CD8-positive, alpha-beta memory T cell (primary cell): ENCODE measurements at places on chromosomes 6 and 20.

GRCh38 chr20:32506721-32507120 is 78.4 kb downstream of the NOL4L start:
- no peak for DNase-seq

DNA sequence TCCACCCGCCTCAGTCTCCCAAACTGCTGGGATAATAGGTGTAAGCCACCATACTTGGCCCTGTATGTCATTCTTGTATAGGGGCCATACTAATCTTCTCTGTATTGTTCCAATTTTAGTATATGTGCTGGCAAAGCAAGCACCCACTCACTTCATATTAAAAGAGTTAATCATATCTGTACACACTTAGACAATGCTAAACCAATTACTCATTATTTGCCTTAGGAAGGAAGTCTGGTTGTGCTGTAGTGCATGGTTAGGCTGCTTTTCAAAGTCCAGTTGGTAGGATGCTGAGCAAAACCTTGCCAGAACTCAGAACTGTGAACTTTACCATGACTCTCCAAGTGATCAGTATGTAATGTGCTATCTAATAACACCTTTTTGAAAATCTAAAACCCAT is 88.6 kb downstream of the LIN28B start:
- no peak for DNase-seq

- DNase-seq: no peak
These were observed 134.2 kb upstream of the LRFN2 start for GRCh38 chr6:40721271-40721952.

- DNase-seq: no peak
These were observed 333.9 kb downstream of the TBC1D32 start for GRCh38 chr6:121000381-121000780.

DNA sequence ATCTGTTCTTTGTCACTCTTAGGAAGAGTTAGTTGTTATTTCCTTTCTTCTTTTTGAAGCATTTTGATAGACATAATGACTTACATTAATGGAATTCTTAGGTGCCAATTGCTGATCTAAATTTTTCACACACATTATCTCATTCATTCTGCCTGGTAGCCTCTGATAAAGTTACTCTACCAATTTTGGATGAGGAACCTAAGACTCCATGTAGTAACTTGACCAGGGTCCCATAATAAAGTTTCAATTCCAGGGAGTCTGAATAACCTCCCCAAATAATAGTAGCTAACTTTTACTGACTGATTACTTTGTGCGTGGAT is 73.2 kb upstream of the CITED2 start:
- DNase-seq: no peak

DNA sequence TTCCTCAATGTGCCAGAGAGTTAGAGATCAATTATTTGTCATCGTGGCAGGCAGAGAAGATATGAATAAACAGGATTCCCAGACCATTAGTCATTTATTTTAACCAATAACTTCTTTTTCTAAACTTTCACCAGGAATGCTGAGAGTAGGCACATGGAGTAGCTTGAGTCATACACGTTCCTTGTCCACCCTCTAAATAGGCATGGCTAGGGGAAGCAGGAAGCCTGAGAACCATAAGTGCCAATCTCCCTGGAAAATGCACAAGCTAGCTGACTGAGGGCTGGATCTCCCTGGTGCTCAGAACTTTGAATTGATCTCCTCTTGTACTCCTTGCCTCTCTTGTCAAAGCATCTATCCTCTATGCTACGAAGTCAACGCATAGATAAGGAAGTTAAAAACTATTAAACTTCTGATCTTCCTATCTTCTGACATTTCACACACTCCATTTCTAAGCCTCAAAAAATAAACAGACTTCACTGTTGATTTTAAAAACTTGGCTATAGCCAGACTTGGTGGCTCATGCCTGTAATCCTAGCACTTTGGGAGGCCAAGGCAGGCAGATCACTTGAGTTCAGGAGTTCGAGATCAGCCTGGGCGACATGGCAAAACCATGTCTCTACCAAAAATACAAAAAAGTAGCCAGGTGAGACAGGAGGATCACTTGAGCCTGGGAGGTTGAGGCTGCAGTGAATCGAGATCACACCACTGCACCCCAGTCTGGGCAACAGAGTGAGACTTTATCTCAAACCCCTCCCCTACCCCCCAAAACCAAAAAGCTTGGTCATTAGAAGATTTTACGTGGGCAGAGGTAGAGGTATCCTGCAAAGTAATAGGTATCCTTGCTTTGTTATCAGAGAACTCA is 11.8 kb downstream of the ADTRP start:
- DNase-seq: no peak

DNA sequence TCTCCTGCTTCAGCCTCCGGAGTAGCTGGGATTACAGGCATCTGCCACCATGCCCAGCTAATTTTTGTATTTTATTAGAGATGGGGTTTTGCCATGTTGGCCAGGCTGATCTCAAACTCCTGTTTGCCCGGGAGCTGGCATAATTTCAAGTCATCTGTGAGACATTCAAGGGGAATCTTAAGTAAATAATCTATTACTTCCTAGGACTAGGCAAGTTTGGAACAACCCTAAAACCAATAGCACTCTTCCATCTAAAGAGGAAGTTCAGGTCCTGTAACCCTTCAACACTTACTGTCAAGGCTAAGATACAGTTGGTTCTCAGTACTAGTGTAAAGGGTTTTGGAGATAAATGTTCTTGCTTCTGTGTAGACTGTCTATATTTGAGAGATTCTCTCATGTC is 267.8 kb upstream of the IRAK1BP1 start:
- no peak for DNase-seq

- DNase-seq: no peak
These were observed 59.8 kb downstream of the SOD2 start for GRCh38 chr6:159633196-159633595.

DNA sequence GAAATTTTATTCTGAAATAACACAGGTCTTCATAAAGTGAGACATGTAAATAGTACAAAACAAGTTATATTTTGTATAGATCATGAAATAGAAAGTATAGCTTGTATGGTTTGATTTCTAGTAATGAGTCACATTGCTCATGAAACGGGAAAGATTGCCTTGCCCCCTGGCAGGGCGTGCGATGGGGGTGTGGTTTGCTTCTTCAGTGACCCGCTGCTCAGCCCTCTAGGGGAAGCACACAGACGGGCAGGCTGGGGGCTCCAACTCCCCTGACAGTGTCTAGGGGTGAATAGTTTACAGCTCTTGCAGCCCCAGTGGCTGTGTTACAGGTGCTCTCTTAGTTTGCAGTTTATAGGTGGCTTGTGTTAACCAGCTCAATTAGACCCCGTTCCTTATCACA is 170.5 kb upstream of the RGS17 start:
- no peak for DNase-seq

DNA sequence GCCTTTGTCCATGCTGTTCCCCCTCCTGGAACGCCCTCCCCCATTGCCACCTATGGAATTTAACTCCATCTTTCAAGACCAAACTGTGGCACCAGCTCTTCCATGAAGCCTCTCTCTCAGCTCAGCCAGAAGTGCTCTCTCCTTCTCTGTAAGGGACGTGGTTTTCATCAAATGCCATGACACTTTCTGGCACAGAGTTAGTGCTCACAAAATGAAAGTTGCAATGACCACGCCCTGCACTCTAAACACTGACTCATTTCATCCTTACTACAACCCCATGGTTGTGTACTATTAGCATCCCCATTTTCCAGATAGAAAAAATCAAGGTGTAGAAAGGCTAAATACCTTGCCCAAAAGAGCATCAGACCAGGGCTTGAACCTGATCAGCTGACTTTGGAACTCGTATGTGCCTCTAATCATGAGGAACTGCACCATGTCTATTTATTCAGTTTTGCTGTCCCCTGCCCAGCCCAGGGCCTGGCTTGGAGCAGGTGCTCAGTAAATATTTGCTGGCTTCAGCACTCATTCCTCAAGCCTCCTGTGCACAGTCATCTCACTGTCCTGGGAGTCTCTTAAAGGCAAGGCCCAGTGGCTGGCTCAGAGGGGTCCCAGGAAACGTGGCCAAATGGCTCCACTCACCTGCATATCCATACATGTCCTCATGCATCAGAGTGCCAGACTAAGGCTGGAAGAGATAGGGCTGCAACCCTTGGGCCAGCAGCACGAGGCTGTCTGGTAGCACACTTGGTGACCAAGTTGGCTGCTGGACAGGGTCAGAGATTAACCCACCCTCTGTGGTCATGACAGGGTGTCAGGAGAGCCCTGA is 77.9 kb downstream of the MRPL14 start:
- DNase-seq: no peak

DNA sequence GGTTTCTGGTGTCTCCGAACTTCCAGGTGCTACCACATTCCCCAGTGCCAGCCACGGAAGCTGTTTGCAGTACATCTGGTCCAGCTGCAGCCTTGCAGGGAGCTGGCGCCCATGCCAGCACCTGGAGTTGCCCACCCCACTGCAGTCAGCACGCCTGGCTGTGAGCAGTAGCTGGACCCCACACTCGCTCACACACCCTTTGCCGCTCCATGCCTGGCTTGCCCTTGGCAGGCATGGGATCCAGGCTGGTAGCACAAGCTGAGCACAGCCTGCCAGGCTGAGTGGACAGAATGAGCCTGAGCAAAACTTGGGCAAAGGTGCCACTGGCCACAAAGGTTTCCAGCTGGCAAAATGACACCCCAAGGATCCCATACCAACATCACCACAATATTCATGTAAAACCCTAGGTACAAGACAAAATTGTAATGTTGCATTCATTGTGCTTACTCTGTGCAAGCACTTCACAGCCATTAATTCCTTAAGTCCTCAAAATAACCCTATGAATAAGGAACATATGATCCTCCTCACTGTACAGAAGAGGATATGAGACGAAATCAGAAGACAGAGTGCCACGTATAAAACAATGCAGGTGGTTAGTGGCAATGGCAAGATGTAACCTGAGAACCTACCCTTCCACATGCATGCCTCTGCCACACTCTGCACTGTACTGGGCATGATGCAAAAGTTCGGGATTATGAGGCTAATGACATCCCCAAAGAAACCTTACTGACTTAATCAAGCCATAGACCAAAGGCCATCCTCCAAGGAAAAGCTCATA is 18.3 kb downstream of the KIF16B start:
- no peak for DNase-seq

DNA sequence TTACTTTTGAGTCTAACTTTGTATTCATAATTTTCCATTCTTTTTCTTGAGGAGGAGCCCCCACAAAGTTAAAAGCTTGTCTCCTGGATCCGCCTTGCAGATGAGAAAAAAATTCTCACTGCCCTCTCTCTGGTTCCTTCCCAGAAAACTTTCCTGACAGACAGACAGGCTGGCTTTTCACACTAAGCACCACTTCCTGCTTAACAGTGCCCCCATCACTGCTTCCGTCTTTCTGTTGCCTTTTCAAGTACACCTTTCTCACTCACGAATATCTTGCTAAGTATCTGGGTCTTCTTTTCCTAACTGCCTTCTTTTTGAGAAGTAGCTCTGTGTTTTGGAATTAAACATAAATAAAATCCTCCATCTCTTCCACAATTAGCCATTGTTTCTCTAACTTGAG is 19.8 kb upstream of the LMBRD1 start:
- no peak for DNase-seq

GRCh38 chr6:169641461-169642085 is 60.3 kb downstream of the WDR27 start:
- DNase-seq: no peak

- DNase-seq: no peak
These were observed 25.1 kb upstream of the TRIM27 start for GRCh38 chr6:28948782-28949486.

DNA sequence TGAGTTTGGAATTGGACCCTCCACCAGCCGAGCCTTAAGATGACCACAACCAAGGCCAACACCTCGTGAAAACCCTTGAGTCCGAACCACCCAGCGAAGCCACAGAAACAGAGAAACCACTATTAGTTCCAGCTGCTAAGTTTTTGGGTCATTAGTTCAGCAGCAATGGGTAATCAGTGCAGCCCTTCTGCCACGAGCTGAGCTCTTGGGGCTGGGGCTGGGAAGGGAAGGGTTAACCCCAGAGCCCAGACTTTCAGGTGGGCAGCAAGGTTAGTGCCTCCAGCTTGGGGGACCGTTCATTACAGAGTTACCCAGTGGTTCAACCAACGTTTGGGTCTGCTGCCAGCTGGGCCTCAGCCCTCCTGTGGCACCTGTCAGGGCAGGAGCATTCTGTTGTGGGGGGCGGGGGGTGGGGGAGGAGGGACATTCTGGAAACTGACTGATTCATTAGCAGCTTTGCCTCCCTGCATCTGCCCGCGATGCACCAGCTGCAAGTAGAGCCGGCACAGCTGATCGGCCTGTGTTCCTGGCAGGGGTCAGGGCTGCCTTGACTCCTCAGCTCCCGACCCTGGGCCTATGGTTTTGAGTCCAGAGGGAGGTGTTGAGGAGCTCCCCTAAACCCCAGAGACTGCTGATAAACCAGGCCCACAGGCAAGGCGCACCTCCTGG is 52.7 kb downstream of the TGM2 start:
- no peak for DNase-seq

DNA sequence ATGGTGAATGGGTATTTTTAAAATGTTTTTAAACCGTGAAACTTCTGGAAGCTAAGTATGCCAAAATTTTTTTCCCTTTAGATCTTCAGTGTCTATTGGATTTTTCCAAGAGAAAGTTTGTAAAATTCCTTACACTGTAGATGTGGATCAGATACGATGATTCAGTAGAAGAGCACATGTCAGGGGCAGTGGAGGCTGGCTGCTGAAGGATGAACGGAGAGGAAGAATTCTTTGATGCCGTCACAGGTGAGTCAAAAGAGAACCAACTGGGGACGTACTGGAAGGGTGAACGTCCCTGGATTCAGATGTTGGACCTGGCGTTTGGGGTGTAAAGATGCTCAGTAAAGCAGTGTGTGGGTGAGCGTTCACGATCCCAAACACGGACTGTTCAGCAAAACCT is 17.7 kb downstream of the OSBPL2 start:
- no peak for DNase-seq

GRCh38 chr6:74283532-74283931 is 587.5 kb downstream of the CD109 start:
- no peak for DNase-seq

DNA sequence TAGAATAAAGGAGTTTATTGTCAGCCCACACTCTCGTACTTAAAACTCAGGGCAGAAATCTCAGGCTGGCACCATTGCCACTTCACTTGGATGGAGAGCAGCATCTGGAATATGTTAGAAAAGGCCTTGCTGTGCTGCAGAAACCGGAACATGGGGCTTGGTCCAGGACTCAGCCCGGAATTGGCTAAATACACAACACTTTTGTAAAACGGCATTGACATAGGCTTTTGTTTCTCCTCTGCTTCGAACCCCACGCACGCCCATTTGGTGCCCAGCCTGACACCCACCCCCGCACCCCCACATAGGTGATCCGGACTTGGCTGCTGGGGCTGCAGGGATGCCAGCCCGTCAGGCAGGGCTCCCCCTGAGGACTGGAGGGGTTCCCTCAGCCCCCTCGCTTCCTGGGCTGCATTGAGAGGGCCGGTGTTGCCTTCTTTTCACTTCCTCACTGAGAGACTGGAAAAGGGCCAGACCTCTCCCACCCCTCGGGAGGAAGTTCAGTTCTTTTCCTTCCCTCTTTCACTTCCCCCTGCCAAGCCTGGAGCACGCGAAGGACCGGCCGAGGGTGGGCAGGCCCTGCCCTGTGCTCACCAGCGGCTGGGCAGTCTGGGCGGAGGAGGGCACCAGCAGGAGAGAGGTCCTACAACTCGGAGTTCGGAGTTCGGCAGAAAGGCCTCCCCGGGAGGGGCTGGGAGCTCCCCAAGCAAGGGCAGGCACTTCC is 17.9 kb upstream of the CST3 start:
- DNase-seq: no peak
